ENCODE measurements at places on chromosomes 4 and X.

DNA sequence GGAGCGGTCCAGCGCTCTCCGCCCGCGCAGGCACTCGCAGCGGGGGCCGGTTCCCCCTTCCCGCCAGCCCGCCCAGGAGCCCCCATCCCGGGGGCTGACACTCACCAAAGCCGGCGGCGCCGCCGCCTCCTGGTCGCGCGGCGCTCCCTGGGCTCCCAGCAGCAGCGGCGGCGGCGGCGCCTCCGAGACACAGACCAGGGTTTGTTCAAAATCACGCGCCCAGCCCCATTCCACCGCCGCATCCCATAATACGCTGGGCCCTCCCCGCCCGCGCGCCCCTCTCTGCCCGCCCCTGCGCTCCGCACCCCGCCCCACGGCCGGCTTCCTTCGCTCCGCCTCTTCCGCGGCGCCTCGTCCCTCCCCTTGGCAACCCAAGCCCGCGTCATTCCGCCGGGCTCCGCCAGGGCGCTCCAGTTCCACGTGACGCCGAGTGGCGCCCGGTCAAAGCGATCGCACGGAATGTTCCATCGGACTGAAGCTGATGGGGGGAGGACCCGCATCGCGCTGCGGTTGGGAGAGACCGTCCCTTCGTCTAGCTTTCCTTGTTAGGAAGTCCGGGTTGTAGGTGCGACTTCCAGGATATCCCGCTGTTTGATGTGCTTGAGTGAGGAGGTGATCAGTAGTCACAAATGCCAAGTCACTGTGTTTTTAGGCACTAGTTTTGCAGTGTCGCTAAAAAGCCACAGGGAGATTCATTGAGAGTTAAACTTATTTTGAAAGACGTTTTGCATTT lies 2.2 kb upstream of the LIN54 start:
- peak; percentile 90 for DNase-seq

- no peak for DNase-seq
Observed at GRCh38 chr4:57418133-57418532, 307.9 kb upstream of the IGFBP7 start.

- DNase-seq: no peak
Observed at GRCh38 chr4:158020176-158020575, 152.6 kb downstream of the GASK1B start.

- DNase-seq: no peak
Observed at GRCh38 chrX:134512566-134512965, 52.6 kb downstream of the HPRT1 start.

GRCh38 chr4:106316773-106317409 lies 541 bp downstream of the AIMP1 start:
- no peak for DNase-seq

GRCh38 chr4:26871611-26872010 lies 11.0 kb downstream of the STIM2 start:
- DNase-seq: no peak

- no peak for DNase-seq
Observed at GRCh38 chr4:109912706-109913595, at the start of gene EGF. TSS of gene EGF (plus strand) at chr4:109912883. CDS start at chr4:109913336, 453 bp downstream.

DNA sequence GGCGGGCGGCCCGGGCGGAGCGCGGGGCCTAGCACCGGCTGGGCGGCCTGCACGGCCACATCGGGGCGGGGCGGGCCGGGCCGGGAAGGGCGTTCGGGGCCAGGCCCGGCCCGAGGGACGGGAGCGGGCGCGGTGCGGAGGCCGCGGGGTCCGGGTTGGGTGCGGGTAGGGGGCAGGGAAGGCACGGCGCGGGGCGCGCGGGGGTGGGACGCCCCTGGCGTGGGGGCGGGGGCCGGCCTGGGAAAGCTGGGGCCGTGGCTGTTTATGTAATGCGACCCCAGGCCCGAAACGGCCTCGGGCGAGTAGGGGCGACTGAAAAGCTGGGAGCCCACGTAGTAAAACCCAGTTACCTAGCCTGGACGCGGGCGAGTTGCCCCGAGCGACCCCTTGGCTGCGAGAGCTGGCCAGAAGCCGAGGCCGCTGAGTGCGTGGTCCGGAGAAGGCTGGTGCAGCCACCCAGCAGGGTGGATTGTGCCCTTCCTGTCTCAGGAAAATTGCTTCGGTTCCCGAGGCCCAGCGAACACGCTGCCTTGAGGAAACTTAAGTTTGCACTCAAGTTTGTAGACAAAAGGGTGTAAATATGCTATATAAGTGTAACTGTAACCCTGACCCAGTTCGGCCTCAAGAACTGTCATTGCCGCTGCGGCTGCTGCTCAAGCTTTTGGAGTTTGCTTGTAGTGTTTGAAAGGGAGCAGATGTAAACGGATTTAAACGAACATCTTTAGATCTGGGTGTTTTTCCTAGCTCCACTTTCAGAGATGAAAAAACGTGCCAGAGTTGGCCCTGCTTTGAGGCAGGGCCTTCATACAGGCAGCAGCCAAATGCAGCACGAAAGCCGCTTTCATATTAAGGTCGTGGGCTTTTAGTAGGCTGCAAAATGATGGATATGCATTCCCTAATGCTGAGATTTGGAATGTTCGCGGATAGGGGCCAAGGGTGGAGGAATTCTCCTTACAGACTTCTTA lies 674 bp downstream of the SEC24B start:
- DNase-seq: no peak

DNA sequence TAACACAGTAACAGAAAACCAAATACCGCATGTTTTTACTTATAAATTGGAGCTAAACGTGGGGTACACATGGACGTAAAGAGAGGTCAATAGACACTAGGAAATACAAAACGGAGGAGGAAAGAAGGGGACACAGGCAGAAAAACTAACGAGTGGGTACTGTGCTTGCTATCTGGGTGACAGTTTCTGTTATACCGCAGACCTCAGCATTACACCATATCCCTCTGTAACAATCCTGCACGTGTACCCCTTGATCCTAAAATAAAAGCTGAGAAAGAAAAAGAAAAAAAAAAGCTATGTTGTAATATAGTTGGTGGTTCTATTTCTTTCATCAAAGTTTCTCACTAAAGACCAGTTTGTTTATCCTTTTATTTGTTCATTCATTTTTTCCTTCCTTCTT lies 47.9 kb upstream of the UNC5C start:
- DNase-seq: no peak

DNA sequence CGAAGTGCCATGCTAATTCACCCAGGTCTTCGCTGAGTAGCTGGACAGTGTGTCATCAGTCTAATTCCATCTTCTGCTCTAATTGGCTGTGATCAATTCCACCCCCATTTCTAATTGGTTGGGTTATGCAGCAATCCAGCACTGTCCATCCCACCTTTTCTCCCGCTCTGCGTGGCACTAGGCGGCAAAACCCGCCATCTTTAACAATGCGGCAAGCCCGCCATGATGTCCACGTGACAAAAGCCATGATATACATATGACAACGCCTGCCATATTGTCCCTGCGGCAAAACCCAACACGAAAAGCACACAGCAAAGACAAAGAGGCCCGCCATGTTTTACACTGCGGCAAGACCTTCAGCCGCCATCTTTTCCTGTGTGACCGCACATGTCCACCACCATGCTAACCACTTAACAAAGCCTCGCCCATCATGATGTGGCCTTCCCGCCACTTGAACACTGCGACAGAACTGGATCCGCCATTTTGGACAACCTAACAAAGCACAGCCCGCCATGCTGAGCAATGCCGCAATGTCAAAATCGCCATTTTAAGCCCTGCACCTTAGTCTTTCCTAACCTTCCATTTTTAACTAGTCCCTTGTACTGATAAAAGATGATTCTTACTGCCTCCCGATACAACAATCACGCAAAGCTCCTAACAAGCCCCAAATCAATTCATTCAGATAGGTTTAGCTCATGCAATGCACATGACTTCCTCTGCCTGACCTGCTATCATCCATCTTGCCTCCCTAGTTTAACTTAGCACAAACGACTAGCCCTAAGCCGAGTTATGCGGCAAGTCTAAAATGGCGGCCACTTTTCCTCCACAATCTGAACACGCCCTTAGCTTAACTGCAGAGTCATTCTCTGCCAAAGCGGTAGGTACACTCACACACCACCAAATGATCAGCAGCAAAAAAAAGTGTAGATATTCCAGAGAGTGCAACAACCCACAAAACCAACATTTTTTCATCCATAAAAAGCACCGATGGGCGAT lies 288.3 kb downstream of the CHIC1 start:
- peak; percentile 95 for DNase-seq

DNA sequence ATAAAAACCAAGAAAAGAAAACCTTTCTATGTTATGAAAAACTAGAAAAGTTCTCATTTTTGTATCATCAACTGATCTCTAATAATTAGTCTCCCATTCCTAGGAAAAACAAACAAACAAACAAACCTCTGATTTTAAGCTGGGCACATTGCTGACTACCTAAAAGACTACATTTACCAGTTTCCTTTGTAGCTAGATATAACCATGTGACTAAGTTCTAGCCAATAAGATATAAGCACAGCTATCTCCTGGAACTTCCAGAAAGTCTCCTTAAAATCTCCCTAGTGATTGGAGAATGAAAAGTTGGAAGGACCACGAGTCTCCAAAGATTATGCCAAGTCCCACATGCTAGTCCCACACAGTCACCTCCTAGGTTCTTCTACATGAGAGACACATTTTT lies 108.9 kb downstream of the NR3C2 start:
- DNase-seq: no peak

- no peak for DNase-seq
Observed at GRCh38 chr4:110344165-110344564, 131.8 kb upstream of the ENPEP start.

- DNase-seq: peak; percentile 3
Observed at GRCh38 chr4:89657931-89658700, 178.8 kb downstream of the SNCA start.

DNA sequence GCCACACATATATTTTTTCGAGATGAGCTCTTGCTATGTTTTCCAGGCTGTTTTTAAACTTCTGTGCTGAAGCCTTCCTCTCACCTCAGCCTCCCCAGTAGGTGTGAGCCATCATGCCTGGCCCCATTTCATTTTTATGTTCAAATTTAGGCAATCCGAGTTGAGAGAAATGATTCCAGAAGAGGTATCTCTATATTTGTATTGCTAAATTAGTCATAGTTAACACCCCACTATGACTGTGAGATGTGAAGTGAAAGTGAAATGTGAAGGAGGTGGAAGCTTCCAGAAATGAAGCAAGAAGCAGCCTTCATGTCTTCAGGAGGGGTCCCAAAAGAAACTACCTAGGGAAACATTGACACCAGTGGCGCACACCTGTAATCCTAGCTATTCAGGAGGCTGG lies 17.7 kb downstream of the APELA start:
- DNase-seq: no peak

DNA sequence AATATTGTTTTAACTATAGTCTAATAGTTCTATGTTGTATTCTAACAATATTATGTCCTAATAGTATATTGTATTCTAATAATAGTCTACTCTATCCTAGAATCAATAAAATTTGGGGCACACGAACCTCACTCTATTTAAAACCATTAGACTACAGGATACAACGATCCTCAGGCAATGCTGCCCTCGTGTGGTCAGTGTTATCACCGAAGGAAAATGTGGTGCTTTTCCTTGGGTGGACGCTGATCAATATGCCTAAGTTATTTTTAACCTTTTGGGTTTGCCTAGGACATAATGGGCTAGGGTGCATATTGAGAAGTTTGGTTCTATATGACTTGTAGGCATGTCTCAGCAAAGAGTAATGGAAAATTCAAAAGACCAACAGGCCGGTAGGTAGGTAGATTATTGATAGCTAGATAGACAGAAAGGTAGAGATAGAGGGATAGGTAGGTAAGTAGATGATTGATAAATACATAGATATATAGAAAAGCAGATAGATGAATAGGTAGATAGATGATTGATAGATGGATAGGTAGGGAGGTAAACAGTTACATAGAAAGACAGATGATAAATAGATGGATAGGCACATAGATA lies 75.1 kb downstream of the PRKX start:
- peak; percentile 21 for DNase-seq

DNA sequence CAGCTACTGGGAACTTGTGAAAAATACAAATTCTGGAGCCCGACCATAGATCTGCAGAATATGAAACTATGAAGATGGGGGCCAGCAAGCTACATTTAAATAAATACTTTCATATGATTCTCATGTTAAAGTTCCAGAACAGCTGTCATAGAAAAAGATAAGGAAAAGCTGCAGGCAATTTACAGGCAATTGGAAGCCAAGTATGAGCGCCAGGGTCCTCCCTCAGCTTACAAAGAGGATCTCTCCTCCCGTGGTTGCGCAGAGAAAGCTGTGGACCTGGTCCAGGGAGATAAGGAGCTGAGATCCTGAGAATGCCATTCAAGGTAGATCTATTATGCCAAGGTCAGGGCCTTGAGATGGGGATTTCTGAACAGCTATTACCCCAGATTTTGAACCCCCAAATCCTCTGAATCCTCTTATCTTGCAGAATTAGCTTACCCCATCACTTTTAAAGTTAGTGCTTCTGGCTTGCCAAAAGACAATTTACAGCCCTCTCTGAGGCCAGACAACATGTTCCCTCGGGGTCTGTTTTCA lies 25.6 kb upstream of the FRAS1 start:
- DNase-seq: no peak

DNA sequence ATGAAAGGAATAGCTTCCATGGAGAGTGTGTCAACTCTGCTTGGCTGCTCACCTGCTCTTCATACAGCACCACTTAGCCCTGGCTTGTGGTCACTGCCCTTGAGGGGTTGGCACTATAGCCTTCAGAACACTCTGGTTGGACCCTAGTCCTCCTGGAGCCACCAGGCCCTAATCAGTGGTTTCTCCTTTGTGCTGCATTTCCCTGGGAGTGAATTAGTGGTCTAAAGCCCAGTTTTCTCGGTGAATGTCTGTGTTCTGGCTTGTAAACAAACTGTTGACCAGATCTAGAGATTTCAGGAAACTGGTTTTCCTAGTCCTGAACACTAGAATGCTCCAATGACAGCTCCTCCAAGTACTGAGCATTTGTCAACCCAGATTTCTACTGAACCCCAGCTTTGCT lies 28.6 kb upstream of the TMEM154 start:
- no peak for DNase-seq

GRCh38 chr4:104235967-104236366 lies 258.7 kb downstream of the CXXC4 start:
- peak; percentile 48 for DNase-seq

DNA sequence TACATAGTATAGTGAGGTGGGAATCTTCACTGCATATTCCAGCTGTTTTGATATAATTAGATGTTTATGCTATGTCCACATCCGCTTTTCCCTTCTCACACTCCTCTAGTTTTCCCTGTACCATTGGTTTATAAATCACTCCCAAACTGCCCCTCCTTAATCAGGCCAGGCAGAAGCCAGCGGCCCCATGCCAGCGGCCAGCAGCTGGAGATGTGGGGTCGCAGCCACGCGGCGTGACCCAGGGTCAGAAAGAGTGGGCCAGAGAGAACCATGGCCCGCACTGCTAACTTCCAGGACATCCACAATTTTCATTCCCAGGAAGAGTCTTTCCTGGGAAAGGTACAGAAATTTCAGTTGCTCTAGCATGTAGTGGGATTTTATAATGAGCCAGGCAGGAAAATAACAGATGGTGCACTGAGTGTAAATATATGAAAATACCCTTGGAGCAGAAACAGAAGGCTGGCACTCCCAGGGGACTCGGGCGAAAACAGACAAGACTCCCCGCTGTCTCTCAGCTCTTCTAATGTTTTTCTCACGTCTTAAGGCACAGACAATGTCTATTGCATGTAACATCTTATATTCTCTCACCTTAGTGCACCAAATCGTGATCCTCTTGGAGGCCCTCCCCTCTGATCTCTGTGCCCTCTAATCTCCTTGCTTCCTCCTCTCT lies 145.9 kb upstream of the ZFP42 start:
- DNase-seq: no peak

All from NCI-H2227 treated with DMSO at 0.1 percent for 48 hours (cell line).